ENCODE measurements at places on chromosomes 12 and 14.

DNA sequence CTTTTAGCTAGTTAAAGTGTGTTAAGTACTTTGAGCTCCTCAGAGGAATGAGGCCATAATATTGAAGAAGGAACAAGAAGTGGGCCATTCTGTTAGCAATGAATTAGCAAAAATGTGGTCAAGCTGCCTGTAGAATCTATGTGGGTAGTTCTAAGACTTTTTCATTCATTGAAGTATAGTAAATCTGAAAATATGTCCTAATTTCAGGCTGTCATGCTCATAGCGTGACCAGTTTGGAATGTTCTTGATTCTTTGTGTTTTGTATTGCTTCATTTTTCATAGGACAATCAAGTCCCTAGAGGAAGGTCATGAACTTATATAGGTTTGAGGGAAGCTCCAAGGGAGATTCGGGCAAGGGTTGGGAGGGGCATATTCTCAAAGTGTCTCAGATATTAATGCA, 11.4 kb downstream of the ATP23 start:
- no peak for DNase-seq

- DNase-seq = no peak
Measured at GRCh38 chr12:75154388-75154787, 55.3 kb downstream of the KCNC2 start.

GRCh38 chr12:132285991-132286681, 43.3 kb downstream of the GALNT9 start:
- DNase-seq = no peak

DNA sequence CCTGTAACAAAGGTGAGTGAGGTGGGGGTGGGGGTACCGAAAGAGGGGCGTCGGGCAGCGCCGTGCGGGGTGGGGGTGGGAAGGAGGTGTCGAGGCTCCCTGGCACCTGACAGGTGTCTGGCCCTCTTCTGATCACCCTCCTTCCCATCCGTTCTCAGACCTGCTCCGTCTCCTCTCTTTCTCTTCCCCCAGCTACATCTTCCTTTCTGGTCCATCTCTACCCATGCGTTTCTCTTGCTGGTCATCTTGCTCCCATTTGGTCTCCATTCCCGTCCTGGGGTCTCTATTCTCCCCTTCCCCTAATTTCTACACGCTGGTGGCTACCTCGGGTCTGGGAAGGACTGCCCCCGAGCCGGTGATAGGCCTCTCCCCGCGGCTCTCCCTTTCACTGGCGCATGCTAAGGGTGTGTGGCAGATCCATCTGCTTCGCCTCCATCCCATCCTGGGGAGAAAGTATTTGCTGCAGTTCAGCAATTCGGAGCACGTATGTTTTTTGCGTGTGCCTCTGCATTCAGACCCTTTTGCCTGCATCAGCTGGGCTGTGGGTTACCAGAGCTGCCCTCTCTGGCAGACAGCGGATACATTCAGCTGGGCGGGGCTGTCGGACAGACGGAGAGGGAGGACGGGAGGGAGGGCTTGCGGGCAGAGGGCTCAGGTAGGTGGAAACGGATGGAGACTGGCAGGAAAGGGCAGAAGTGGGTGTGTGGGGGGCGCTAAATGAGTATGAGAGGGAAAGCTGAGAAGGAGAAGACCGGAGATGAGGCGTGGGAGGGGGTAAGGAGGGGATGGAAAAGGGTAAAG, 730 bp downstream of the CLSTN3 start:
- no peak for DNase-seq

- DNase-seq = no peak
Measured at GRCh38 chr12:68119250-68119649, 40.3 kb downstream of the IFNG start.

DNA sequence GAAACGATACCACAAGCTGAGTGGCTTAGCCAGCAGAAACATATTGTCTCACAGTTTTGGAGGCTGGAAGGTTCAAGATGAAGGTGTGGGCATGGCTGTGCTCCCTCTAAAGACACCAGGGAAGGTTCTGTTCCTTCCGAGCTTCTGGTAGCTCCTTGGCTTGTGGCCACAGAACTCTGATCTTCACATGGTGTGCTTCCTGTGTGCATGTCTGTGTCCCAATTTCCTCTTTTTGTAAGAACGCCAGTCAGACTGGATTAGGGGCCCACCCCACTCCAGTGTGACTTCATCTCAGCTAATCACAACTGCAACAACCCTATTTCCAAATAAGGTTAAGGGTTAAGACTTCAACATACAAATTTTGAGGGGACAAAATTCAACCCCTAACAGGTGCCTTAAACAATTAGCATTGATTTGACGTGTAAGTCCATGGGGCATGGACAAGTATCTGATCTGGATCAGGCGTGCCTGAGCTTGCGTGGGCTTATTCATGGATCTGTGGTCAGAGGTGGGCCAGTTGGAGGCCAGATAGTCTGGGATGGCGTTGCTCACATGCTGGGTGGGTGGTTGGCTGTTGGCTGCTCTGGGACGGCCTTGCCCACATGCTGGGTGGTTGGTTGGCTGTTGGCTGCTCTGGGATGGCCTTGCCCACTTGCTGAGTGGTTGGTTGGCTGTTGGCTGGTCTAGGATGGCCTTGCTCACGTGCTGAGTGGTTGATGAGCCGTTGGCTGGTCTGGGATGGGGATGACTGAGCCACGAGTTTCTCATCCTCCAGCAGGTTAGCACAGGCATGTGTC, 88.5 kb downstream of the LGMN start:
- no peak for DNase-seq

- no peak for DNase-seq
Measured at GRCh38 chr12:93757792-93758694, 80.9 kb downstream of the CRADD start.

DNA sequence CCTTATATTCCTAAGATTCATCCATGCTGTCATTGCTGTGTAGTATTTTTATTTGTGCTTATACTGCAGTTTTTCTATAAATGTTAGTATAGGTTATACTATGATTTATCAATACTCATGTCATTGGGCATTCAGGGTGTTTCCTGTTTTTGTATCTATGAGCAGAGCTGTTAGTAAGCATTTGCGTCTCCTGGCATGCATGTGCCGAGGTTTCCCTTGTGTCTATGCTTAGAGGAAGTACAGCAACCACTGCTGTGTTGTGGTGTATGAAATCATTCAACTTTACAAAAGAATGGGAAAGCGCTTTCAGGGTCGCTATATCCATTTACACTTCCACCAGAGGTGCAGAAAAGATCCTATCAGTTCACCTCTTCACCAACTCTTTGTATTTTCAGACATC, 122.7 kb downstream of the RGS6 start:
- no peak for DNase-seq

GRCh38 chr14:33229269-33229929, 290.7 kb downstream of the NPAS3 start:
- DNase-seq = no peak

DNA sequence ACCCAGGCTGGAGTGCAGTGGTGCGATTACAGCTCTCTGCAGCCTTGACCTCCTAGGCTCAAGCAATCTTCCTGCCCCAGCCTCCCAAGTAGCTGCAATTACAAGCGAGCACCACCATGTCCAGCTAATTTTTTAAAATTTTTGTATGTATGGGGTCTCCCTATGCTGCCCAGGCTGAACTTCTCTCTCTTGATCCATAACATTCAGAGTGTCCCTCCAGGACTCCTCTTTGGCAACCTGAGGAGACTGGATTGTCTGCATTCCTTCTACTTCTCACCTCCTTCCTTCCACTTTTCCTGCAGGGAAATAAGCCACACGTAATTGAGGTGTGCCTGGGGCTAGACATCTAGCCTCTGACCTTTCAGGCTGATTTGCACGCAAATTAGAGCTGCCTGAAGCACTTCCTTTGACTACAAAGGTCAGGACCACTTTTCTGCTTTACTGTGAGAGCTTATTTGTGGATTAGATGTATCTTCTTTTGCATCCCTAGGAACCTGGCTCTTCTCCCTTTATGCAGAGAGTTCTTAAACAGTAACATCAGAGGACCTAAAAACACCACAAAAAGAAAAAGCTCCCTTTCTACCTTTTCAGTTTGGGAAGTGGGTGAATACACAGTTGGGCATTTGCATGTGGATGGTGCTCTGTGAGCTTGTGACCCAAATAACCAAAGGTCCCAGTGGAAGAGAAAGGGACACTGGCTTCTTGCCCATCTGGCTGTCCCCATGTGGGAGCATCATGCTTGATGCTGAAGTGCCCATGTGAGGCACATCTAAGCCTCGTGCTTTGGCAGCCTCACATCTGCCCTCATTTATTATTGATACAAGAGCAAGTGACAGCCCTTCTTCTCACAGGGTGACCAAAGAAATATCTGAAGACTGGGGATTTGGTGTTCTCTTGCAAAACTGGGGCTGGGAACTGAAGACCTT, 33.5 kb downstream of the PYGL start:
- DNase-seq = no peak

Measured in activated T-helper 9 cell treated with anti-CD3 and anti-CD28 coated beads, Interleukin-2, amount 50 U/mL, for 16 hours (primary cell).